D721Med (cell line): ENCODE measurements at places on chromosomes 6 and 20.

DNA sequence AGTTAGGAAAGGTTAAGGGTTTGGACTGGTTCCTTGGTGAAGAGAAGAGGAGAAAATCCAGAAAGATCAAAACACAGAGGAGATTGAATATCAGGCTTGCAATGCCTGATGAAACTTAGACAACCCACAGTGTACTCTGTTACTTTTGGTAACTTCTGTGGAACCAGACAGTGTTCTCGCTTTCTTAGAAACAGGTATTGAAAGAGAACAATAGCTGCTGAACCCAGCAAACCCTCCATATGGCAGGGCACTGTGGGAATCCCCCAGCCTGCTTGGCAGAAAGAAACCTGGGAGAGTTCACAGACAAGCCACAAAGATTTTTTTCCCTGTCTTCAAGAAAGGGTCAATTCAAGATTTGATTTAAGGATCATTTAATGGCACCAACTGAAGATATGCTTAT, 342.8 kb downstream of the FOXA2 start:
- DNase-seq = no peak

DNA sequence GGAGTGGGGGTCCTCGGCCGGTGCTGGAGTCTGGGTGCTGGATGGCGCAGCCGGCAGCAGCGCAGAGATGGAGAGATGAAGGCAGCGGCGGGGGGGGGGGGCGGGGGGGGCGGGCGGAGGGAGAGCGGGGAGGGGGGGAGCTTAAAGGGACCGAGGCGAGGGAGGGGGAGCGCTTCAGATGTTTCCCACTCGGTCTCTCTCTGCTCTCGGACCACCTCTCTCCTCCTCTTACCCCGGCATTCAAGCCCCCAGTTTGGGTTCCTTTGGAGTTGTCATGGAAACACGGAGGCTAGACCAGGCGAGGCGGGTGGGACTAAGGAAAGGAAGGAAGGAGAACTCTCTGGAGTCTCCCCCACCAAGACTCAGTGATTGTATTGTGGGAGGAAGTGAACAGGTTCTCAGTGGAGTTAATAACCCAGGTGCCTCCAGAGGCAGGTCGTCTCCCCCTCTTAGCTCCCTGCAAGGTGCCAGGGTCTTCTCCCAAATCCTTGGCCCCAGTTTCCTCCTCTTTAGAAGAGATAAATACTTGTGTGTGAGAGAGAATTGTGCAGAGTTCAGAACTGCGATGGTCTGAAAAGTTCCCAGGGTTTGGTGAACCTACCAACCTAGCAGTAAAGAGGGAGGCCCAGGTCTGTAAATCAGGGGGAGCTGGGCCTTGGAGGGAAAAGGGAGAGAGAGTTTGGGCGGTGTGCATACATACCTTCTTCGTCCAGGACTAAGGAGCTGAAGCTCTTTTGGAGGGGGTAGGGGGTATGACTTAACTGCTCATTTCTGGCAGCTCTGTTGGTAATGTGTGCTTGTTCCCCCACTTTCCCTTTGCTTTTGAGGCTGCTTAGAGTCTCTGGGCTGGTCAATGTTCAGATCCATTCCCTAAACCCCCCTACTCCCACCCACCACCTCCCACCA, at the start of gene PRRT1:
Gene PRRT1 (minus strand): TSS at position 77 of the 906 bp plus-strand sequence. CDS start 112 bp downstream, outside the sequence.
- DNase-seq = no peak

DNA sequence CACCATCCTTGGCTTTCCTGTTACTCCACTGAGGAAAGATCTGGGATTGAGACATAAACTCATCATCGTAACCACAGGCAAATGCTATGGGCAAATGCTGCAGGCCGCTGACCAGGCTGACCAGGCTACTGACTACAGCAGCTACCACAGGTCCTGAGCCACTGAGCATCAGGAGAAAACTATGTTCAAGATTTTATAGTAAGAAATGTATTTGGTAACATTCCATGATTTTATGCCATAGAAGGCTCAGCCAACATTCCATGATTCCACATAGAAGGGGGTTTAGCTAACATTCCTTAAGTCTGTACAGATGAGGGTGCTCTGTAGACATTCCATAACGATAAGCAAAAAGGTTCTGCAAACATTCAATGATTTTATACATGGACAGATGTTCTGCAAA, 16.1 kb upstream of the B4GALT5 start:
- DNase-seq = no peak

DNA sequence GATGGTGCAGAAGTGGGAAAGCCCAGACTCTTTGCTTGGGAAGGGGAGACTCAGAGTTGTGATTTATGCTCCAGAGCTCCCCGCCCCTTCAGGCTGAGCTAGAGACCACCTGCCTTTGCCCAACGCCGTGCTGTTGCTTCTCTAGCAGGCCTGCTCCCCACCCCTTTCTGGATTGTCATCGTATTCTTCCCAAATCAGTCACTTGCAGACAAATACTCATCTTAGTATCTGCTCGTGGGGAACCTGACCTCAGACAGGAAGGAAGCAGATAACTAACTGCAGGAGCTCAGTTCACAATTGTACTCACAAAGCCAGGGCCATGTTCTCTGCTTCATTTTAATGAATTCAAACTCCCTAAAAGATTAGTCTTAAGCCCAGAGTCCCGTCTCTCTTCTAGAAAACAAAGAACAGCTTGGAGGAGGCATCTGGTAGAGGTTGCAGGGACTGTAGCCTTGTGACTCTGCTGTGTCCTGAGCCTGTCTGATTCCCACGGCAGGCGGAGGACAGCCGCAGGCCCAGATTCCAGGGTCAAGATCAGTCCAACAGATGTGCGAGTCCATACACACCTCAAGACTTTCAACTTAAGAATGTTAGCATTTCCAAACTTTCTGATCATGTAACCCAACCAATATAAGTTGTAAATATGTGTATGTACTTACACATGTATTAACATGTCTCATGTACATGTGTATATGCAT, 57.2 kb upstream of the GGTLC1 start:
- no peak for DNase-seq

DNA sequence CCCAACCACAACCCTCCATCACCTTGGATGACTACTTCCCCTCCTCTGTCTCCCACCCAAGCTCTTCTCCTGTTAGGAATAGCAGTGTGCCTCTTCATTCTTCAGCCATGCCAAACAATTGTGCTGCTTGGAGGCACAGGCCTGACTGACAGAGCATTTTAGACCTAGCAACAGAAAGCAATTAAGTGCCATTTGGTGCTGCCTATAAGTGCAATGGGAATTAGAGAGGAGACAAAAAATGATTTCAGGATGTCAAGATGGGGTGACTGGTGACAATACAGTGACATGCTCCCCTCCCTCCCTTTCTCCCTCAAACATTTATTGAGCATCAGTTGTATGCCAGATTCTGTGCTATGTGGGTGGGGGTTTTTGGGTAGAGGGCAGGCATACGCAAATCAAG, 322.6 kb upstream of the MOCS1 start:
- no peak for DNase-seq

DNA sequence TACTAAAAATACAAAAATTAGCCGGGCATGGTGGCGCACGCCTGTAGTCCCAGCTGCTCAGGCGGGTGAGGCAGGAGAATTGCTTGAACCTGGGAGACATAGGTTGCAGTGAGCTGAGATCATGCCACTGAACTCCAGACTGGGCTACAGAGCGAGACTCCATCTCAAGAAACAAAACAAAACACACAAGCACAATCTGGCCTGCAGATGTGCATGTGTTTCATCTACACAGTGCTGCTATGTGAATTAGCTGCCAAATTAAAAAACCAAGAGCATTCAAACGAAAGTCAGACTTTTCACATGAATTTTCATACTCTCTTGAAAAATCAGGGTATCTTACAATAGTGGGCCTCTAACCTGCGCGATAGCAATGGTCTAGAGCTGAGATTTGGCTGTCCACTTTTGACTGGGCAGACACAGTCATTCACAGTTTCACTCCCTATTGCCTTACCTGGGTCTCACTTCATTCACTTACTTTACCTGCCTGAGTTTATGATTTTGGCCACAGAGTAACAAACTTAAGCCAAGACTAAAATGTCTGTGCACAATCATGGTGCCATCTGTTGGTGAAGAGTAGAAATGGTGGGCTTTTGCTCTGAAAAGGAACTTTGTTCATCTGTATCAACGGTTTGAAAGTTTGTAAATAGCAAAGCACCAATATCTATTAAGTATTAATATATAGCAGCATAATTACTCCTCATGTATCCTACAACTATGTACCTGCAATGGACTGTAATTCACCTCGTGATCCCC, 138.5 kb upstream of the UST start:
- DNase-seq = no peak

- no peak for DNase-seq
Measured at GRCh38 chr6:18444111-18444510, 57.0 kb downstream of the RNF144B start.

GRCh38 chr6:53035549-53036213, 29.5 kb upstream of the FBXO9 start:
- DNase-seq = no peak

DNA sequence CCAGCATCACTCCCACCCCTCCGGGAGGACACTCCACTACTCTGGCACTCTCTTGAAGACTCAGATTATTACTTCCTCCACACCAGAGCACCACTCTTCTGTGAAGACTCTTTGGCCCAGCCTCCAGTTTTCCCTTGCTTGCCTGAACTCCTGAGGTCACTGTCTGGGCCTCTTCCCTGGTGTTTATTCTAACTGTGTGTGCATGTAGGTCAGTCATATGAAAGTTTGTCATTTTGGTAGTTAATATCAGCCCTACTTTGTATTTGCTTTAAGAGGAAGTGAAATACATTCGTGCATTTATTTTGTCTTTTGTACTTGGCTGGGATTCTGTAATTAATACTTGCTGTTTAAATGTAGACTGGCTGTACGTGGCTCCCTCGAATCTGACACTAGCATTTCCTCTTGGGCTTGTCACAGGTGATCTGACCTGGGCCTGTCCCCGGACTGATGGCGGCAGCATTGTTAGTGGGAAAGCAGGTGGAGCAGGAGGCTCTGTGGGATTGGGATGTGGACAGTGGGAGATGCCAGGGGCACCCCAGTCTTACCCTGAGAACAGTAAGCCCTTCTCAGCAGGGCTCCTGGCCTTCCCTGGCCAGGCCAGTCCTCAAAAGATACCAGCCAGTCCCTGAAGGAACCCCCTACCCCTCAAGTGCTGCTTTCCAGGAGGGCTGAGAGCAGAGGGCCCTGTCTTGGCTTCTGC, 350.5 kb downstream of the CDC5L start:
- DNase-seq = no peak

DNA sequence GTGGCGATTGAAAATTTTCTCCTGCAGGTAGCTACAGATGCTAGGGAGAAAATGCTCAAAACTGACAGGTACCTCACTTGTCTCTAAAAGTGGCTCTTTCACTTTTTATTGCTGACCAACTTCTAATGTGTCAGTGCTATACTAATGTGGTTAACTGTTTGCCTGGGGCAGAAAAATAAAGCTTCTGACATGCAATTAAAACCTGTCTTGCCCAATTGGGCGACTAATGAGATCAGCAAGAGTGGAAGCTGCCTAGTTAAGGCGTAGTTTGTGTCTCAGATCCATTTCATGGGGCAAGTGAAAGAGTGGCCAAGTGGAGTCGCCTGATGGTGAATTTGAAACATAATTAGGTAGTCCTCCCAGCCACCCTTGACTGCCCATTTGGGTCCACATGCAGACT, 193.3 kb downstream of the TSHZ2 start:
- DNase-seq = no peak

- no peak for DNase-seq
Measured at GRCh38 chr20:41126719-41127118, 10.6 kb upstream of the PLCG1 start.

DNA sequence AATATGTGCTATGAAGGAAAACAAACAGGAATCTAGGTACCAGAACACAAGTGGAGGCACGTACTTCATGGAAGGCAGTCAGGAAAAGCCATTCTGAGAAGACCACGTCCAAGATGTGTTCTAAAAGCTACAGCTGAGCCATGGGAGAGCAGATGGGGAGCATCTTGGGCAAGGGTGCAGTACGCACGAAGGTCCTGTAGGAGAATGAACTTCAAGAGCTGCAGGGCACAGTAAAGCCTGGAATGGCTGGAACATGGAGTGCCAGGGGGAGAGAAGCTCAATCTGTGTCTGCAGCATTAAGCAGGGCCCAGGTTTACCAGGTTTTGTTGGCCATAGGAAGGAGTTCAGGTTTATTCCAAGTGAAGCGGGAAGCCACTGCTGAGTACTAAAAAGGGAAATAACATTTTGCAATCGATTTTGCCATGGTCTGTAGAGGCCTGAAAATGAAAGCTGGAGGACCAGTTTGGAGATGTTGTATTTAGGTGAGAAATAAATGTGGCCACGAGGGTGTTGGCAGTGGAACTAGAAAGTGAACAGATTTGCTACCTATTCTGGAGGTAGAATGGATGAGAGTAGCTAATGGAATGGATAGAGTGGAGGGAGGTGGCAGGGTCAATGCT, 29.9 kb downstream of the ADTRP start:
- no peak for DNase-seq

DNA sequence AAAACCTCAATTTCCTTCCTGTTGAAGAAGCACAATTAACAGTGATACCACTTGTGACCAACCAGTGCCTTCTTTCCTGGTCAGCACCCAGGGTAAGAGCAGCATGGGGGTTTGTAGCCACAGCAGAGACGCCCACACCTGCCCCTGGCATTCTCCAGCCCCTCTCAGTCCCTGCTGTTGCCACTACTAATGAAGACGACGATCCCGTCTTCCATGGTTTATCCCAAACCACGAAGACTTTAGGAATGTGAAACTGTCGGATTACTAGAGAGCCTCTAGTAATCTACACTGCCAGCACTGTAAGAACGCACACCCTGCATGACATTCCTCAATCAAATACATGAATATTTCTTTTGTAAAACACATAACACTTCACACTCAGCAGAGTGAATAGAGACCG, 60.0 kb downstream of the GINS1 start:
- no peak for DNase-seq

DNA sequence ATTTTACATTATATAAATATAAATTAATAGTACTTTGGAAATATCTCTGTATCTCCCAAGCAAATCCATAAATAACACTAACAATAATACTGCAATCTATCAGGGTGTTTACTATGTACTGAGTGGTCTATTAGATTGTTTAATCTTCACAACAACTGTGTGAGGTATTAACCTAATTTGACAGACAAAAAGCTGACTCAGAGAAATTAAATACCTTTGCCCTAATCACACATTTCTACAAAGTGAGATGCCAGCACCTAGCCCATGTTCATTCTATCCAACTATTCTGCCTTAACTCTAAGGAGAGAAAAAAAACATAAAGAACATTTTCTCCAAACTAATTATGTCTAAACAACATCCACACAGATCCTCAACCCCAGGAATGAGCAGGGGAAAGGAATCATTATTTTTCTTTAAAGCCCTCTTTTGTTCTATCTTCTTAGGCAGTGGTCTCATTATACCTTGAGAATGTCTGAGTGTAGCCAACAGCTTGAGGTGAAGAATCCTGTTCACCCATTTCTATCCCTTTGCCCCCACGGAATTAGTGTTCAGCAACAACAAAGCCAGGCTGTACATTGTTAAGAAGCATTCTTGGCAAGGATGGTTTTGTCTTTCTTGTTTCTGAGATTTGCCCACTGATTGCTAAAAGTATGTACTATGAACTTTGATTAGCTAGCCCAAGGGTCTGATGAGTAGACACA, 42.7 kb downstream of the PRL start:
- no peak for DNase-seq

- DNase-seq = no peak
Measured at GRCh38 chr6:168072730-168073129, 6.3 kb downstream of the FRMD1 start.

- no peak for DNase-seq
Measured at GRCh38 chr6:105174512-105174911, 5.3 kb downstream of the POPDC3 start.
